Activated CD4-positive, alpha-beta T cell treated with anti-CD3 and anti-CD28 coated beads for 1 hour (primary cell): ENCODE measurements at places on chromosomes 7 and 10.

DNA sequence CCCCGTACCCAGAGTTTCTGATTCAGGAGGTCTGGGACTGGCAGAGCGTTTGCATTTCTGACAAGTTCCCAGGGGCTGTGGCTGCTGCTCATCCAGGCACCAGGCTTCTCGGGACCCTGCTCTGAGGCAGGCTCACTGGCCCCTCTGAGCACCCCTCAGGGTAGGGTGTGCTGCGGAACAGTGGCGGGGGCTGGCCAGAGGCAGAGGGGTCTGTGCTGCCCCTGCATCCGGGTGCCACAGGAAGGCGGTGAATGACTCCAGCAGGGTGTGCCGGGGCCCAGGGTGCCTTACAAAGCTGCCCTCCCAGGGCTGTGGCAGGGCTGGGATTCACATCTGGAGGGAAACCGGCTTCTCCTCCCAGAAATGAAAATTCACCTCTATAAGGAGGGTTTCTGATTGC, 77.4 kb downstream of the CHST15 start:
- no peak for DNase-seq

DNA sequence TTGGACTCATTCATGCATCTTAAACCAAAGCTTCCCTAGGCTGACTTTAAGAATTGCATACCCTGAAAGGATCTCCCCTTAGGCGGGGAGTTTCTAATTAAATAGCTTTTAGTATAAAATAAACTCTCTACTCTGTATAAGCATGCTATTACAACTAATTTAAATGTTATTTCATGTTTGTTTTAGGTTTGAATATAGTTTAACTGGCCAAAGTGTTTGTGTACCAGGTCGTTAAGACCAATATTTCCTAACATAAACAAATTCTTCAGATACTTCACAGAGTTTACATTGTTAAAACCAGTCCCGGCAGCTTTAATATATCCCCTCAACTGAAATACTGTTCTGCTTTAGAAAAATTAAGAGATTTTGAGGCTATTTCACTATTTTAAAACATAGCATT, 2.3 kb downstream of the GLI3 start:
- DNase-seq: no peak

DNA sequence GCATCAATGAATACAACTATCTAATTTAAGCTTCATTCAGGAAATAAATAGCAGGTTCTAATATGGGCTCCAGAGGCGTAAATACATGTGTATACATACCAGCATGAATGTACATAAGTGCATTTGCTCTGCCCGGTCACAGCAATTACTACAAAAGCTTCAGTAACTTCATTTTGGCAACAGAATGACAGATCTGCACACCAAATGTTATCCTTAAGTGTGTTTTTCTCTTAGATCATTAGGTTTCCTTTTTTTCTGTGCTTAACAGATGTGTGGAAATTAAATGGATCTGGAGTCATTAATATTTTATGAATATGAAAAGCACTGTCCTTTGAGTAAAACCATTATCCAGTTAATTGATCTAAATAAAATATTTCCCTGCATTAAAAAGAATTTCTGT, 159.0 kb upstream of the MEOX2 start:
- DNase-seq: no peak

DNA sequence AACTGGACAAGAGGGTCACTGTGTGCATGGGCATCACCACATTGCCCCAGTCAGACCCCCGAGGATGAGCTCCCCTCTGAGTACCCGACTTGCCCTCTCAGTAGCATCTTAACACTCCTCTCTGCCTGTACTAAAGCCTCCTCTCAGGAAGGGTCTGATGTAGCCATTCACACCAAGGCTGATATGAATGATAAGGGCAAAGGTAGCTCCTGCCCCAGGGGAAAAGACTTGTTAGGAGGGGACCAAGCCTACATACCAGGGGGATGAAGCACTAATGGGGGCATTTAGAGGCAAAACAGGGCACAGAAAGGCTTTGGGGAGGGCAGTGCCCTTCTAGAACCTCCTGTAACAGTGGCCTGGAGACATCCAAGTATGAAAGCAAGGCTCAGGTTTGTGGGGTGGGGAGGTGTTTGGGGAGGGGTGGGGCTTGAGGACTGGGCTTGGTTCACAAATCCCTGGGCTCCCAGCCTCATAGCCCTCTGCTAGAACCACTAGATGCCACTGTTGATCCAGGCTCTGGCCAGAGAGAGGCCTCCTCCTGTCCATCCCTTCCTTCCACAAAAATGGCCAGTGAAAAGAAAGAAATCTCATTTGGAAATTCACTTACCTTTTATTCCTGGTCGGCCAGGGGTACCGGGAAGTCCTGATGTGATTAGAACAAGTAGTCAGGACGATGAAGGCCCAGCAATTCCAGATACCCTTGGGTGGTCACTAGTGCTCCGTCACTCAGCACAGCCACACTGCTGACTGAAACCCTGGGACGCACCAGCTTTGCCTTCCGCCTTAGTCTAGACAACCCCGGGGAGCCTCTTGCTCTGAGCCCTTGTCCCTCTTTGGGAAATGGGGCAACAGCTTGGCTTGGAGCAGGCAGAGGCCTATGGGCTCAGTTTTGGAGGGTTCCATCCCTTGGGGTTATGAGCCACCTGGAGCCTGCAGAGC, 40.3 kb downstream of the COL17A1 start:
- DNase-seq: no peak

DNA sequence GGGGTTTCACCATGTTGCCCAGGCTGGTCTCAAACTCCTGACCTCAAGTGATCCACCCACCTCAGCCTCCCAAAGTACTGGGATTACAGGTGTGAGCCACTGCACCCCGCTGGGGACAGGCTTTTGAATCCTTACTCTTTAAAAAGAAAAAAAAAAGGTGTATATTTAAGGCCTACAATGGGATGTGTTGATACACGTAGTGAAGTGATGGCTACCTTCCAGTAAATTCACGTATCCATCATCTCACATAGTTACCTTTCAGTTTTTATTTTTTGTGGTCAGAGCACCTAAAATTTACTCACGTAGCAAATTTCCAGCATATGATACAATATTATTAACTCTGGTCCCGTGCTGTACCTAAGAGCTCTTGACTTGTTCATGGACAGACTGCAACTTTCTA, 119.5 kb upstream of the INSYN2A start:
- DNase-seq: no peak

GRCh38 chr7:90946730-90947501, 317.3 kb upstream of the FZD1 start:
- no peak for DNase-seq

- DNase-seq: no peak
These were observed 124.5 kb downstream of the ZFAND4 start for GRCh38 chr10:45548068-45548467.

DNA sequence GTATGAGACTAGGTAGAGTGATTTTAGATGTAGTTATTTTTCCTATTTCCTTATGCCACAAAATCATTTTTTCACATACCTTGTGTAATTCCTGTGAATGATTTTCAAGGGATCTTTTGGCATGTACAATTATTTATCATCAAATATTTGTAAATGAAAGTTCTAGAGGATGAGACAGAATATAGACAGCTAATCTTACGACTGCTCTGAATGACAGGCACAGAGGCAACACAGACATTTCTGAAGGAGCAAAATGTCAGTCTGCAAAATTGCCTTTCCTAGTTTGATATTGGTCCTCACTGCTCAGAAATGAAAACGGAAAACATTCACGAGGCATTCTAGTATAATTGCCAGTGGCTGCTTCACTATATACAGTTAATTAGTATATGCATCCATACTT, 810.6 kb upstream of the C7orf33 start:
- no peak for DNase-seq

DNA sequence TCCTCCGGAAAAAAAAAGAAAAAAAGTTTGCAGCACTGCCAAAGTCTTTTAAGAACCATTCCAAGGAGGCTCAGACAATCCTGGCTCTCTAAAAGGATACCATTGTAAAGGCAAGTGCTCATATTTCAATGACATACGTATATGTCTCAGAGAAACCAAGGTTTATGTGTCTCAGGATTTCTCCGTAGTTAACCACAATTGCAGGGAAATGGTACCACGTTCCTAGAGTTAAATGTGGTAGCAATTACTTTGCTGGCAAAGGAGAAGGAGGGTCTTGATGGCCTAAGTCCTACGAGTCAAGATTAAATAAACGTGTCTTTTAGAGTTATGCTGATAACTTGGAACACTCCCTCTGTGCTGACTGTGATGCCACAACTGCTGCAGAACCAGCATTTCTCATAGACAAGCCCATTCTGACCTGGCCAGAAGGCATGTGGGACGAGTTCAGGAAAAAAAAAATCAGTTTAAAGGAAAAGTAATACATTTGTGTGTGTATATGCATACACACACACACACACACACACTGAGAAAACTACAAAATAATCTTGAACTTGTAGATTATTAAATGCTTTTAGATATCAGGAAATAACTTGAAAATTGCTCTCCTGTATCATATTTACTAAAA, 245.9 kb downstream of the FGFR2 start:
- DNase-seq: no peak

DNA sequence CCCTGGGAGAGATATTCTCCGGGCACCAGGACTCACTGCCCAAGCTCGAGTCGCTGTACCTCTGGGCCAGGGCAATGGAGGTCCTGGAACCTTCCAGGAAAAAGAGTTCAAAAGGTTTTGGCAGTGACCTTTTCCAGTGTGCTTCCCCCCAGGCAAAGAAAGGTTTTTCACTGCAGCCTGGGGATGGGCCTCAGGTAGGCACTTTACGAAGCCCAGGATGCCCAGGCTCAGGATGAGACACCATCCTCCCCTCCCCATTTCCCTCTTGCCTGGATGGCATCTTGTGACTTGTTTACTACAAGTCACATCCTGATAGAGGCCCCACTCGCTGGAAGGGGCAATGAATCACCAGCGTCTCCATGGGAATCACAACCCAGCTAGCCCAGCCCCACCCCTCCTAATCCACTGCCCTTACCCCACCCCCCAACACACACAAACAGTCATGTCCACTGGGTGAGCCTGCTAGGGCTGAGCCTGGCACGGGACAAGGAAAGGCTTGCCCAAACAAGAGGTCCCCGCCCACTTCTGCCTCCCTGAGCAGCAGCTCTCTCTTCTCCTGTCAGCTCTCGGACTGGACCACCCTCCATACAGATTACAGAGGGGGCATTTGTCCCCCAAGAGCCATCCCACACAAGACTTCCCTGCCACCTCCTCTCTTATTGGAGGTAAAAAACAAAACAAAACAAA, 93.8 kb upstream of the SMNDC1 start:
- no peak for DNase-seq

- DNase-seq: no peak
These were observed 42.1 kb upstream of the MKLN1 start for GRCh38 chr7:131285556-131285955.

- no peak for DNase-seq
These were observed 830 bp downstream of the RAB18 start for GRCh38 chr10:27504808-27505460.

- no peak for DNase-seq
These were observed 108.3 kb downstream of the MTERF1 start for GRCh38 chr7:91771921-91772815.

GRCh38 chr7:105799677-105800076, 76.7 kb downstream of the ATXN7L1 start:
- no peak for DNase-seq

GRCh38 chr7:1894313-1894900, 224.3 kb downstream of the ELFN1 start:
- DNase-seq: no peak

DNA sequence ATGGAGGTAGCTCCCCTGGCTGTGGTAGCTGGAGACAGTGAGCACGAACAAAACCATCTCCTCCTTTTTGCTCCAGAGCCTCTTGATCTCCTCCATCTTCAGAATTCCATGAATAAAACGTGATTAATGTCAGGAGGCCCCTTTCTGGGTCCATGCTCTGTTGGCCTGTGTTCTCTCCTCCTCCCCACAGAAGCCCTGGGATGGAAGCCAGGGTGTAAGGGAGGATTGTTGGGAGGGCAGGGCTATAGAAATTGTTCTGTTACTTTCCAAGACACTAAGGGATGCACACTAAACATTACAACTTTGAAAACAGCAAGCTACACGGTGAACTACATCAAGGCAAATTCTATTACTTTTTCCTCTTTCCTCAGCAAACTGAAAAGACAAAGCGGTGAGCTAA, 96.3 kb downstream of the RNF216 start:
- DNase-seq: no peak

- no peak for DNase-seq
These were observed 29.2 kb downstream of the TFAM start for GRCh38 chr10:58414270-58415041.

GRCh38 chr7:82087099-82087498, 317.3 kb upstream of the HGF start:
- no peak for DNase-seq

DNA sequence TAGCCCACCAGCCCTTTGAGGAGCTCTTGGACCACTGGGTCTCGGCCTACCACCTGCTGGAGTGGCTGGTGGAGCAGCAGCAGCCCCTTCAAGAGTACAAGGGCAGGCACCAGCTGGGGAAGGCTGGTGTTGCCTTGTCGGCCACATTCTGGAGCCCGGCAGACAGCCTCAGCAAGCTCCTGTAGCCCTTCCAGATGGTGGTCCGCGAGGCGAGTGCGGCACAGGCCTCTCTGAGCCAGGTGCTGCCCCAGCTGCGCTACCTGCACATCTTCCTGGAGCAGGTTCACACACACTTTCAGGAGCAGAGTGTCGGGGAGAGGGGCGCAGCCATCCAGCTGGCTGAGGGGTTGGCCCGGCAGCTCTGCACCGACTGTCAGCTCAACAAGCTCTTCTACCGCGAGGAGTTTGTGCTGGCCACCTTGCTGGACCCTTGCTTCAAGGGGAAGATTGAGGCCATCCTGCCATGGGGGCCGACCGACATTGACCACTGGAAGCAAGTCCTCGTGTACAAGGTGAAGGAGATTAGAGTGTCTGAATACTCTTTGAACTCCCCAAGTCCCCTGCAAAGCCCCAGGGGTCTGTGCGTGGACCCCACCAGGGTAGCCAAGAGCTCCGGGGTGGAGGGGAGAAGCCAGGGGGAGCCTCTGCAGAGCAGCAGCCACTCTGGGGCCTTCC, 7.0 kb upstream of the ACTR3C start:
- DNase-seq: no peak

GRCh38 chr10:115829521-115830205, 443.3 kb downstream of the GFRA1 start:
- no peak for DNase-seq

GRCh38 chr7:139820089-139820488, 9.0 kb upstream of the TBXAS1 start:
- no peak for DNase-seq

- DNase-seq: no peak
These were observed 243.5 kb downstream of the ADK start for GRCh38 chr10:74394416-74394969.

- DNase-seq: no peak
These were observed 104.9 kb downstream of the CDK6 start for GRCh38 chr7:92731335-92732063.
